K562 (cell line): ENCODE measurements at places on chromosomes 4 and X. TPM values are rescaled to one million over a fixed set of nuclear protein-coding genes. Genes with fewer than 3 reads are reported as not detected.

GRCh38 chrX:133995759-133996158, 10.4 kb upstream of the GPC3 start:
- no peak for DNase-seq

DNA sequence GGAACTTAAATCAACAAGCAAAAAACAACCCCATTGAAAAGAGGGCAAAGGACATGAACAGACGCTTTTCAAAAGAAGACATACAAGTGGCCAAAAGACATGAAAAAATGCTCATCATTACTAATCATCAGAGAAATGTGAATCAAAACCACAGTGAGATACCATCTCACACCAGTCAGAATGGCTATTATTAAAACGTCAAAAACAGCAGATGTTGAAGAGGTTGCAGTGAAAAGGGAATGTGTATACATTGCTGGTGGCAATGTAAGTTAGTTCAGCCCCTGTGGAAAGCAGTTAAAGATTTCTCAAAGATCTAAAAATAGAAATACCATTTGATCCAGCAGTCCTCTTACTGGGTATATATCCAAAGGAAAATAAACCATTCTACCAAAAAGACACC, 22.6 kb downstream of the RTL9 start:
- no peak for DNase-seq

GRCh38 chrX:37594755-37595382, 23.4 kb downstream of the LANCL3 start:
- no peak for DNase-seq

DNA sequence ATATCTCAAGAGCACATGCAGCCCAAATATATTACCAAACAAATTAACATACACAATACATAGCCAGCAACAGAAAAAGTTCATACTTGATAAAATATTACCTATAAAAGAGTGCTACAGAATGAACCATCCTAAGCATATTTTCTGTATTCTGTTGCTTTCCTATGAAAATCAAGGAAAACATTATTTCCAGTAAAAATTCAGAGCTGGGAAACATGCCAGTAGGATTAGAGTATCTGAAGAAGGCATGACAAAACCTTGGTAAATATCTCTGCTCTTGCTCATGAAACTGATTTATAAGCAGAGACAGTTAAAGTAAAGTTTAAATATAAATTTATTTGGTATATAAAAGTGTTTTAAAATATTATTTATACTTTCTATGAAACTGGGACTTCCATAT, 599.7 kb downstream of the ARAP2 start:
- DNase-seq = no peak

DNA sequence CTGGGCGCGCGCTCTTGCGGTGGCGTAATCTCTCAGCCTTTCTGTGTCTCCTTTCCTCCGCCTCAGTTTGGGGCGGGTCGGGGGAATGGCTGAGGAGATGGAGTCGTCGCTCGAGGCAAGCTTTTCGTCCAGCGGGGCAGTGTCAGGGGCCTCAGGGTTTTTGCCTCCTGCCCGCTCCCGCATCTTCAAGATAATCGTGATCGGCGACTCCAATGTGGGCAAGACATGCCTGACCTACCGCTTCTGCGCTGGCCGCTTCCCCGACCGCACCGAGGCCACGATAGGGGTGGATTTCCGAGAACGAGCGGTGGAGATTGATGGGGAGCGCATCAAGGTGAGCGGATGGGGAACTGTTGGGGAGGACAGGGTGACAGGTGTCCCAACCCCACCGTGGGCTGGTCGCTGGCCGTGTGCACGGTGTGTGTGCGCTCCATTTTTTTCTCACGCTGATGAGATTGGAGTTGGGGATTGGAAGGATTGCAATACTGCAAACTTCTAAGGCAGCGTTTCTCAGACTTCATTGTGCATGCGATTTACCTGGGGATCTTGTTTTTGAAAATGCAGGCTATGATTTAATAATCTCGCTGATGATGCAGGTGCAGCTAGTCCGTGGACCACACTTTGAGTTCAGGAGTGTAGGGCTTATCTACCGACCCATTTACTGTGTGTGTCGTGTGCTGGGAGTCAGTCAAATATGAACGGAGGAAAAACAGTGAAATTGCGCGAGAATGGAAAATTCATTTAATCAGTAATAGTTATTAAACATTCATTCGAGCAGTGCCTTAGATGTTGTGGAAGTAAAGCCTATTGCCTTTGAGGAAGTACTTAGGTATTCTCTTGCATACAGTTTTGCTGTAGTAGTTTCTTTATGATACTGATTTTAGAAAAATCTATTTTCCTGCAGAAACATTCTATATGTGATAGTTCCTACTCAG, at the start of gene RAB33B:
RAB33B (plus strand) TSS at position 11 of the 935 bp plus-strand sequence; CDS start at position 86, 75 bp downstream.
- DNase-seq = peak; percentile 14

GRCh38 chr4:47736555-47736954, 101.3 kb downstream of the CORIN start:
- no peak for DNase-seq

DNA sequence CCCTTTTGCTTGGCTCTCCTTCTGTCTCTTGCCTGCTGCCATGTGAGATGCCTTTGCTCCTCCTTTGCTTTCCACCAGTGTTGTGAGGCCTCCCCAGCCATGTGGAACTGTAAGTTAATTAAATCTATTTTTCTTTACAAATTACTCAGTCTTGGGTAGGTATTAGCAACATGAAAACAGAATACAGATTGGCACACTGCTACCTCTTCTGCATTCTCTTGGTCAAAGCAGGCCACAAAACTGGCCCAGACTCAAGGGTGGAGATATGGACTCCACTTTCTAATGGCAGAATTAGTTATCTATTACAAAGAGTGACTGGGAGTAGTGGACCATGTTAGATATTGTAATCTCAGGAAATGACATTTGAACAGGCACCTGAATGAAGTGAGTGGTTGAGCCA, 21.5 kb upstream of the CCDC149 start:
- no peak for DNase-seq

DNA sequence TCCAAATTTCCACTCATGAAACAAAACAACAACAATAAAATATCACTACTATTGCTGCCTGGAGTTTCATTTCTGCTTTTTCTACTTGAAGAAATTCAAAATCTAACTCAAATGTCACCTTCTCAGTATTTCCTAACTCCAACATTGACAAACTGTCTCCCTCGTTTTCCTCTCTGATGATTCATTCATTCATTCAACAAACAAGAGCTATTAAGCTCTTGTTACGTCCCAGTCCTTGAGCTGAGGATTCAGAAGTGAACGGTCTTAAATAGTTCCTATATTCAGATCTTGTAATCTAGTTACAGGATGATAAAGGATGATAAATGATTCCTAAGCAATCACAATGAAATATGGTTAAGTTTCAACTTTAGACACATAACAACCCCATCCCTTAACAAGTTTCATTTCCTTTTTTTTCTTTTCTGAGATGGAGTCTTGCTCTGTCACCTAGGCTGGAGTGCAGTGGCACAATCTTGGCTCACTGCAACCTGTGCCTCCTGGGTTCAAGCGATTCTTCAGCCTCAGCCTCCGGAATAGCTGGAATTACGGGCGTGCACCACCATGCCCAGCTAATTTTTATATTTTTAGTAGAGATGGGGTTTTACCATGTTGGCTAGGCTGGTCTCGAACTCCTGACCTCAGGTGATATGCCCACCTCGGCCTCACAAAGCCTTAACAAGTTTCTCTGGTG, 1.7 kb downstream of the SLC9B2 start:
- DNase-seq = no peak

GRCh38 chr4:45358573-45359506, 632.5 kb upstream of the GNPDA2 start:
- DNase-seq = no peak

GRCh38 chr4:118587946-118588345, 97.2 kb upstream of the METTL14 start:
- no peak for DNase-seq

GRCh38 chrX:42988700-42989099, 210.7 kb upstream of the PPP1R2C start:
- DNase-seq = no peak

DNA sequence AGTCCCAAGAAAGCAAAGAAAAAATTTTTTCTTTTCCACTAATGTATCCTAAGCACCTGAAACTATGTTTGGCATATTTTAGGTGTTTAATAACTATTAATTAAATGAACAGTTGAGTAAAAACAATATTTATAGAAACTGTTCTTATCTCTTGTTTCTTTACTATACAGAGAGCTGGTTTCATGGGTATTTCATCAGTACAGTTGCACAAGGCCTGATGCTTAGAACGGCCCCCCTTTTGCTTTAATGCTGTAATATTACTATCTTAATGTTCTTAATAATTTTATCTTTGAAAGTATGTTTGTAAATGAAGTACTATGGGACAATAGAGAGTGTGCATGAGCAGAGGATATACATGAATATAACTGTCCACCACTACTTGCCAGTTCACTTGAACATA, 479.1 kb upstream of the SLIT2 start:
- DNase-seq = no peak

GRCh38 chrX:12701628-12702027, 89.6 kb upstream of the PRPS2 start:
- DNase-seq = peak; percentile 78

The TSPAN7 gene
- polyA plus RNA-seq = 0.07 TPM in 1 of 2 replicates, not detected in the other

The RAB9B gene
- 0.05 TPM in 1 of 2 replicates, not detected in the other for polyA plus RNA-seq

The VCX gene
- 9.5 and 9.8 TPM in 2 replicates for polyA plus RNA-seq

The TCEAL9 gene
- 67.1 and 83.4 TPM in 2 replicates for polyA plus RNA-seq

The MAGEB5 gene
- not detected in 2 replicates for polyA plus RNA-seq

The CHRNA9 gene
- not detected in 2 replicates for polyA plus RNA-seq

The BCLAF3 gene
- 2.5 and 3.5 TPM in 2 replicates for polyA plus RNA-seq

The TBL1X gene
- polyA plus RNA-seq = 18.7 and 22.8 TPM in 2 replicates

The SPATA18 gene
- not detected in 2 replicates for polyA plus RNA-seq

The TMPRSS11E gene
- polyA plus RNA-seq = not detected in 2 replicates
